ENCODE measurements at places on chromosomes 5 and 9.

GRCh38 chr5:26492906-26493459 is 545.4 kb downstream of the CDH9 start:
- no peak for DNase-seq

DNA sequence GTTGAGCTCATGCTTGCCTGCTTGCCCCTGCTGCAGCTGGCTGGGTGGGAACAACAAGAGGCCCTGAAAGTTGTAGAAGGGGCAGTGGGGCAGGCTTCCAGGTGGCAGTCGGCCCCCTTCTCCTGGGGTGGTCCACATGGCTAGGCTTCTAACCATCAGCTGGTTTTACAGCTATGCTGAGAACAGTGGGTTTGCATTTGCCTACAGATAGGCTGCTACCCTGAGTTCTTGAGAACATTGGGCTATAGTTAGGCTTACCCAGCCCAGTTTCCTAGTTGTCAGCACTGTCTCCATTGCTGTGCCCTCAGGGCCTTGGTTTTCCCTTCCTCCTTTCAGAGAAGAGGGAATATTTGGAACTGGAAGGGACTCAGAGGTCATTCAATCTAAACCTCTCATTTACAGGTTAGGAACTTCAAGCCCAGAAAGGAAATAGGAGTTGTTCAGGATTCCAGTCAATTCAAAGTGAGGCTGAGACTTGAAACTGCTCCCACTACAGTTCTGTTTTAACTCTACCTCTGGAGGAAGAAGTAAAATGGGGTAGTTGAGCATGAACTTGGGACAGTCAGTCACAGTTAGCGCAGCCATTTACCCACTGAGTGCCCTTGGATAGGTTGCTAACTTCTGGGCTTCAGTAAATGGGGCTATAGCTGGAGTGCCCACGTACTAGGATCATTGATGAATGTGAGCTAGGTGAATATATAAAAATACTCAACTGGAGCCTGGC is 11.5 kb downstream of the LARP1 start:
- no peak for DNase-seq

- no peak for DNase-seq
These were observed 18.6 kb downstream of the ANXA6 start for GRCh38 chr5:151139015-151139414.

- DNase-seq: no peak
These were observed 145.6 kb downstream of the LURAP1L start for GRCh38 chr9:12920437-12920836.

DNA sequence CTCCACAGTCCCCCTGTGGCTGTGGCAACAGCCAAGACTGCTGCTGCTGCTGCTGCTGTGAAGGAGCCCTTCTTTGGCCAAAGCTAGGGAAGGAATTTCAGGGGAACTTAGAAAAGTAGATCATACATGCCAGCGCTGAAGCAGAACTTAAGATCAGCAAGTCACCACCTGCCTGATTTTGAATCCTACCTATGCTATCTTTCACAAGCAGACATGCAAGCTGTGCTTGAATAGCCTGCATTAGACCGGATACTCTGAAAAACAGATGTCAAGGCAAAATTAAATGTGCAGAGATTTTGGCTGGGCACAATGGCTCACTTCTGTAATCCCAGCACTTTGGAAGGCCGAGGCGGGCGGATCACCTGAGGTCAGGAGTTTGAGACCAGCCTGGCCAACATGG is 99.3 kb upstream of the ZNF366 start:
- no peak for DNase-seq

DNA sequence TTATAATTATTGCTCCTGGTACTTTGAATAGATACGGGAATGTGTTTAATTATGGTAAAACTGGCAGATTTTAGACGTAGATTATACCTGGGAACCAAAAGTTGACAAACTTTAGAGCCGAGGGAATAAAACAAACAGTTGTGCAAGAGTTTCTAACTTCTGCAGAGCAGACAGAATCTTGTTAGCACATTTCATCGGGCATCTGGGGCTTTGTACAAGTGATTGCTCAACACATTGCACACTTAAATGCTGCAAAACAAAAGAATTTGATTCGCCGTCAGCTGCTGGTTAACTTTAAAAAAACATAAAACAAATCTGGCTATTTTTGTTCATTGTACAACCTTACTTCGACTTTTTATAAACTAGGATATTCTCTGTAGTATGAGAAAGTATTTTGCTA is 398.1 kb downstream of the MAN2A1 start:
- no peak for DNase-seq

- DNase-seq: no peak
These were observed 1.6 kb upstream of the FCN1 start for GRCh38 chr9:134919303-134919702.

DNA sequence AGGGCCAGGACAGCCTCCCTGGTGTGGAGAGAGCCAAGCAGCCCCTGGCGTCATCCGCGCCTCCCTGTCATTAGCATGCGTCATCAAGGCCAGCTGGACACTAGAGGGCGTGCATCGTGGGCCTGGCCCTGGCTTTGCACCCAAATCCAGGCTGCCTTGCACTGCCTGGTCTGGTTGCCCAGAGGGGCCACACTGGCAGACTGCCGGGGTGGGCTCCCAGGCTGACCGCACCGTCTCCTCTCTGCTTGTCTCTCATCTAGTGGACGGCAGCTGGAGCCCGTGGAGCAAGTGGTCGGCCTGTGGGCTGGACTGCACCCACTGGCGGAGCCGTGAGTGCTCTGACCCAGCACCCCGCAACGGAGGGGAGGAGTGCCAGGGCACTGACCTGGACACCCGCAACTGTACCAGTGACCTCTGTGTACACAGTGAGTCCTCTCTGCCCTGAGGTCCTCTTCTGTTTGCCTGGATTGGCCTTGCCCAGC is 29.0 kb downstream of the HK3 start:
- DNase-seq: peak; percentile 75

DNA sequence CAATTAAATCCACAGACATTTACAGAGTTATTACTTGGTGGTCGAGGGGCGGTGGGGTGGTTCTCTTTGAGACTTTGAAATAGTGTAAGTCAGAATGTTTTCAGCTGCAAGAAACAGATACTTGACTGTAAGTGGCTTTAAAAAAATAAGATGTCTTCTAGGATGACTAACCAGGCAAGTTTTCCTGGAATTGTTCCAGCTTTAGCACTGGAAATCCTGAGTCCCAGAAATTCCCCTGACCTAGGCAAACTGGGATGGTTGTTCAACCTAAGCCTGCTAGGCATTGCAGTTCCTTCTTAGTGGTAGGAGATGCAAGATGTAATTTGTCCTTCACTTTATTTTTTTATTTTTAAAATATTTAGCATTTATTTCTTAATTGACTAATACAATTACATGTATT is 169.5 kb upstream of the POC5 start:
- no peak for DNase-seq

- DNase-seq: no peak
These were observed 16.4 kb upstream of the C5orf47 start for GRCh38 chr5:173972607-173972924.

DNA sequence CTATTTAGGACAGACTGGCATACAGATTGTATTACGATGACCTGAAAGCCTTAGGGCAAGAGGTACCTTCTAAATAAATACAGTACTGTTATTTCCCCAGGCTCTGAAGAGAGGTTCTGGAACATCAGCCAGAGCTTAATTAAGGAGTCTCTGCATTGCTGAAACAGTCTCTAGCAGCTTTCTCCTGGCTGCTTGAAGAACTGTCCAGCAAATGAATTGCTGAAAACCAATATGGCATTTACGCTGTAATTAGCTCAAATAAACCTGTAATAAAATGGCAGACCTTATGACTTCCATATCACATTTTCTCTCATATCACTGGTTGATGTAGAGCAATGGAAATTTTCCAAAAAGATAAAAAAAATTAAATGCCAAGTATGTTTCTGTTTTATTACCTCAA is 636.3 kb downstream of the GABRG2 start:
- no peak for DNase-seq

GRCh38 chr9:24210641-24211040 is 335.1 kb downstream of the IZUMO3 start:
- DNase-seq: no peak

DNA sequence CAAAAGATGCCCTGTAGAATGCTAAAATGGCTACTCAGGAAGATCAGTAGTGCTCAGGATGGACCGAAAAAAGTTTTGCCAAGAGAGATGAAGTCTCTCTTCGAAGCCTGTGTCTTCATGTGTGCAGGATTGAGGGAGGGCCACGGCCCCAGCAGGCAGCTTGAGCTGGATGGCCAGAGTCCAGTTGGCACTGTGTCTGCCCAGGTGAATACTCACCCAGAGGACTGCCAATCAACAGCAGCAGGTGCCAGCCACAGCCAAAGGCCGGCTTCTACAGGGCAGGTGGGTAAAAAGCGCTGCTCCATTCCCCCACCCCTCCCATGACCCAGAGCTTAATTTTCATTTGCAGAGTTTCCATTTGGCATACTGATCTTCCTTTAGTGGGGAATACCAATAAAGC is 287.9 kb upstream of the ZNF608 start:
- no peak for DNase-seq

GRCh38 chr5:73909474-73909873 is 283.5 kb downstream of the ARHGEF28 start:
- DNase-seq: no peak

DNA sequence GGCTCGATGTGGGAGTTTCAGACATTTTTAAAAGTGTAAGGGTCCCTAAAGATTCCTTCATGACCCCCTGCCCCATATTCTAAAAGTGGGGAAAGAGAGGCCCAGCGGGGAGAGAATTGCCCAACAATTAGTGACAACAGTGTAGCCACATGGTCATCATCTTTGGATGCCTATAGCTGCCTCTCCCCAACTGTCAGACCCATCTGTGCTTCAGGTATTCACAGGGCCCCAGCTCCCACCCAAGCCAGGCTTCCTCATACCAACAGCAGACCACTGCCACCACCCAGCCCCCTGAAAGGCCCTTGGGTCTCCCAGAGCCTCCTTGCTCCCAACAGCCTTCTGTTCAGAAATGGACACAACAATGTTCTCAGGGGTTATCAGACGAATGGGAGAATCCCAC is 4.1 kb downstream of the BICD2 start:
- DNase-seq: peak; percentile 41

DNA sequence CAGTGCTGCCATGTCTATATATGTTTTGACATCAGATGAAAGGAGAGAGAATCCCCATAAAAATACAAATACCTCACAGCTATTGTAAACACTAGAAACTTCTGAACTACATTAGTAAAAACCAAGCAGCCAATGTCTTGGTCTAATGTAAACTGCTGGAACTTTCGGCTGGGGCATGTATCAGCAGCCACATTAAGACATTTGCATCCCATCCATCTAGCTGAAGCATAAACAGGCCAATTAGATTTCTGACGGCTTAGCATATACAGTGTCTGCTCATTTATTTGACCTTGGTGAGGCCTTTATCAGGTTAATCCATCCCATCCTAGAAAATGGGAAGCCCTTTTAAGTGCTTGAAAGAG is 65.7 kb downstream of the PTCH1 start:
- no peak for DNase-seq

GRCh38 chr5:111223787-111224560 is at the start of gene CAMK4:
CAMK4 (plus strand) TSS chr5:111224384; CDS start chr5:111224484, 100 bp downstream.
- peak; percentile 78 for DNase-seq

- DNase-seq: no peak
These were observed 137.9 kb downstream of the KIAA0825 start for GRCh38 chr5:94480486-94480885.

- no peak for DNase-seq
These were observed 121.1 kb upstream of the SLC25A48 start for GRCh38 chr5:135713161-135713915.

- peak; percentile 92 for DNase-seq
These were observed 77.9 kb downstream of the AK8 start for GRCh38 chr9:132800038-132800648.

- no peak for DNase-seq
These were observed 56.9 kb upstream of the TRIO start for GRCh38 chr5:14086261-14086660.

DNA sequence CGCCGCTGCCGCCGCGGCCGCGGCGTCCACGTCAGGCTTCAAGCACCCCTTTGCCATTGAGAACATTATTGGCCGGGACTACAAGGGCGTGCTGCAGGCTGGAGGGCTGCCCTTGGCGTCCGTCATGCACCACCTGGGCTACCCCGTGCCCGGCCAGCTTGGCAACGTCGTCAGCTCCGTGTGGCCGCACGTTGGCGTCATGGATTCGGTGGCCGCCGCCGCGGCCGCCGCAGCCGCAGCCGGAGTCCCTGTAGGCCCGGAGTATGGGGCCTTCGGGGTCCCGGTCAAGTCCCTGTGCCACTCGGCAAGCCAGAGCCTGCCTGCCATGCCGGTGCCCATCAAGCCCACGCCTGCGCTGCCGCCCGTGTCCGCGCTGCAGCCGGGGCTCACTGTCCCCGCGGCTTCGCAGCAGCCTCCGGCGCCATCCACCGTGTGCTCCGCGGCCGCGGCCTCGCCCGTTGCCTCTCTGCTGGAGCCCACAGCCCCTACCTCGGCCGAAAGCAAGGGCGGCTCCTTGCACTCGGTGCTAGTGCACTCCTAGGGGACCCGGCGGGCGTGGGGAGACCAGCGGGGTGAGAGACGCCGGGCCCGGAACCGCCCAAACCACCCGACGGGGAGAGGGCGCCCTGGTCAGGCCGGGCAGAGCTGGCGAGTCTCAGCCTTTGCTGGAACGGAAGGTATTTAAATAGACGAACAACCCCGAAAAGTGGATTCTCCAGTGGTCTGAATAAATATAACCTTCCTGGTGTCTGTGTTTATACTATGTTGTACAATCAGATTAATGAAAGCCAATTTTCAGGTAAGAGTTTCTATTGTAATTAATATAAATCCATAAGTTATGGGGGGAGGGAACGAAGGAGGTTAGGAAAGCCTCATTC is 1.2 kb downstream of the FOXB2 start:
- no peak for DNase-seq

DNA sequence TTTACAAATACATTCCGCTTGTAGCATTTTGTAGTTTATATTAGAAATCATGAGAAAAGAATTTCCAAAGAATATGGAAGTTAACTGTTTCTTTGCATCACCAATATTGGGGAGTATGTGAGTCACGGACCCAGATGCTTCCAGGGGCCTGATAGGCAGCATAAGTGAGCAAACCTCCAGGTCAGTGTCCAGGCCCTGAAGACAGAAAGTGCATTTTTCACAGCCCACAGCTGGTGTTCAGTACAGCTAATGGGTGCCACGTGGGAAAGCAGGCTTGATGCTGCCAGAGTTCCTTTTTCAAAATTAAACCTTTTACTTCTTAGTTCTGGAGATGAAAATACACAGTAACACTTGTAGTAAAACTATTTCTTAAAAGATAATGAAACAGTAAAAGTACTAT is 454.4 kb upstream of the ACTBL2 start:
- no peak for DNase-seq

DNA sequence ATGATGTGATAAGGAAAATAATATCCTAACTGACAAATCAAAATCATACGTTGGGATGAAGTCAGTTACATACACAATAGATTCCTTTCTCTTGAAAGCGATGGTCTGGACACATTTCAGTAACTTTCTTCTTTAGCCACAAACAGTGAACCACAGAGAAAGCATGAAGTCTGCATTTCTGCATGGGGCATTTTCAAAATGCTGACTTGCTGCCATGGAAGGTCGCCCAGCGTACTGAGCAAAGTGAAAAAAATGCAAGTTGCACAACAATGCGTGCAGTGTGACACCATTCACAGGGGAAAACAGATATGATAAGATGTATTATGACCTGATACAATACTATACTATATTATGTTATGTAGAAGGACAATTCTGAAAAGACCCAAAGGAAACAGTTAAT is 146.3 kb downstream of the SNX18 start:
- DNase-seq: no peak

GRCh38 chr5:99005506-99005905 is 76.7 kb upstream of the CHD1 start:
- DNase-seq: no peak

All from cerebellar cortex (tissue), 1 donor.